ENCODE measurements at places on chromosomes 6 and 20.

- no peak for DNase-seq
Observed at GRCh38 chr6:30800871-30801270, 56.5 kb upstream of the IER3 start.

DNA sequence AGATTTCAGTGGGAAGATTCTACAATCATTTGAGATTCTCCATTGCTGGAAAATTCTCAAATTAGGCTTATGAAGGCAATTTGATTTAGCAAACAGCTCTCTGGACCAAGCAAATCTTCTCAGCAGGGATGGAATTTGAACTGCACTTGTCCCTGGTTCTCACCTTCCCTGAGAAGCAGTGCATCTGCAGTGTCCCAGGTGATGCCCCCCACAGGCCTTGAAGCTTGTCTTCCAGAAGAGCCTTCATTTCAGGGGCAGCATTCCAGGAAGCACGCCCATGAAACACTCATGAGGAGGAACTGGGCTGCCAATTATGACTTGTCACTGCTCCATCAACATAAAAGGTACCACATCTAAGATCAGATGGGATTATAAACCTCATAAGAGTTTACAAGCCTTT is 82.8 kb upstream of the HDAC2 start:
- DNase-seq, result no peak

GRCh38 chr20:38973645-38974044 is 11.5 kb downstream of the DHX35 start:
- DNase-seq, result no peak

GRCh38 chr6:110049696-110050439 is 71.8 kb downstream of the GPR6 start:
- DNase-seq, result no peak

DNA sequence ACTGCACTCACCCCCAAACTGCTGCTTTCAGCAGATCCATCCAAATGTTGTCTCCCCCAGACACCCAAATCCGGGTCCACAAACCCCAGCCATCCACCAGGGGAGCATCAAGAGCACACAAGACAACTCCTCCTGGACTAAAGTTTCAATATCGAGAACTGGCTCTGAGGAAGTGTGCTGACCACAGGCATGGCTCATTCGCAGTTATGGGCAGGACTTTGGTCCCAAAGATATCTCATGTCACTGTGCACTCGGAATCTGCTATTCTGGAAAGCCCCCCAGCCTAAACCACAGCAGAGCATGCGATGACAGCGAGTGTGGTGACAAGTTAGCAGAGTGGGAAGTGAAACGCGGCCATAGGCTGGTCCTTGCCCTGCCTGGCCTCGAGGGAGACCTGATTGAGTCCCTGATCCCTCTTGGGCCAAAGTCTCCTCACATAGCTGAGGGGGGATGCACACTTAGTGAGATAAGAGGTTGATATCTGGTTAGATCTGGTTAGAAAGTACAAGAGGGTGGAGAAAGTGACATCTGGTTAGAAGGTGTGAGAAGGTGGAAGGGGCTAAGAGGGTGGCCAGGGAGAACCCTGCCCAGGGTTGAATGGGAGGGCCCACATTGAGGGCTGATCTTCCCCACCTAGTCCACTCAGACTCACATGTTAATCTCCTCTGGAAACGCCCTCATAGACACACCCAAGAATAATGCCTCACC is 149.7 kb downstream of the MRPL14 start:
- DNase-seq, result peak; percentile 82

GRCh38 chr20:63166193-63167020 is 49.5 kb downstream of the YTHDF1 start:
- no peak for DNase-seq

- no peak for DNase-seq
Observed at GRCh38 chr20:37108676-37109075, 12.9 kb upstream of the RBL1 start.

GRCh38 chr6:62466607-62467006 is 180.6 kb upstream of the KHDRBS2 start:
- DNase-seq, result no peak

DNA sequence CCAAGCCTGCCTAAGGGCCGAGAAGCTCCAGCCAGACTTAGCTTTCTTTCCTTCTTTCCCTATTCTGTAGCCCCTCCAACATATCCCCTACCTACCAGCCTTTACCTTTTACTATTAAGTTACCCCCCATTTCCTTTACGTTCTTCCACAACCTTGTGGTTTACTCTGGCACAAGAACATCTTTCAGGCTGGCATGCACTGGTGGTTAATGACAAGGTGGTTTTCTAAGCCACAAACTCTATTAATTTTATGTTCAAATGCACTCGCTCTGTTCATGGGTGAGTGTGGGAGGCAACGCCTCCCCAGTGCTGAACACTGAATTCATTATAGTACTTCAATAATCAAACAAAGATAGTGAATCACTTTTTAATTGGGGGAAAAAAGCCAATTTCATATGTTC is 64.4 kb downstream of the TRERF1 start:
- no peak for DNase-seq

GRCh38 chr6:84872996-84873723 is 108.8 kb upstream of the TBX18 start:
- no peak for DNase-seq

- no peak for DNase-seq
Observed at GRCh38 chr20:50723672-50724071, 7.7 kb upstream of the PARD6B start.

GRCh38 chr6:119148825-119149525 is 70.5 kb upstream of the FAM184A start:
- no peak for DNase-seq

DNA sequence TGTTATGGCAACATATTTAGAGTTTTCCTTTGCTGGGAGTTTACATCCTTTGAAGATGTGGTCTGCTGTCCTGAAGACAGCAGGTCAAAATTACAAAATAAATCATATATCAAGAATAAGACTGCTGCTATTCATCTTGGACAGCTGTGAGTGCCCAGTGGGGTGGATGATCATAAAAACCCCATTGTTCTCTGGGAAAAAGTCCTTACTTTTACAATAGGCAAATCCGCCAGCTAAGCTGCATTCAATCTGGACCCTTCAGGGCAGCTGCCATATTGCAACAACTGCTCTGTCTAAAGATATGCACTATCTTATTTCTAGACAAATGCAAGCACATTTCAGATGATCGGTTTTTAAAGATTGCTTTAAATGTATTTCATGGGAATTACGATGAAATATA is 19.4 kb downstream of the CASS4 start:
- DNase-seq, result no peak

GRCh38 chr6:32609391-32609730 is 19.7 kb upstream of the HLA-DRB1 start:
- DNase-seq, result no peak

- DNase-seq, result no peak
Observed at GRCh38 chr20:34579191-34579978, 20.9 kb downstream of the MAP1LC3A start.

- no peak for DNase-seq
Observed at GRCh38 chr6:141610741-141611140, 522.0 kb upstream of the GJE1 start.

- DNase-seq, result no peak
Observed at GRCh38 chr20:896501-897025, 19.6 kb downstream of the ANGPT4 start.

DNA sequence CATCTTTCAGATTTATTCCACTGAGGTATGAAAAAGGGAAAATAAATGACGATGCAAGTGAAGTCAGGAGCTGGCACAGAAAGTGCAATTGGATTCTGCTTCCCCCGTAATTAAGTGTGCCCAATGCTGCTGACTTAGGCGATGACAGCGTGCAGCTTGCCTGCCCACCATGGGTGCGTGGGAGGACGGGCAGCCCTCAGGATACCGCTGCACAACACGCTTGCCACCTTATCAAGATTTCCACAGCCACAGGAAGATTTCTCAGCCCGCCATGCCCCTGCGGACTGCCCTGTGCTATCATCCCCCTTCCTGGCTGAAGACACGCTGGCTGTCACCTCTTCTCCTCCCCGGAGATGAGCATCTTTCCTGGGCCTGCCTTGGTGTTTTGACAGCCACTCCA is 103.3 kb upstream of the BACH2 start:
- DNase-seq, result no peak

DNA sequence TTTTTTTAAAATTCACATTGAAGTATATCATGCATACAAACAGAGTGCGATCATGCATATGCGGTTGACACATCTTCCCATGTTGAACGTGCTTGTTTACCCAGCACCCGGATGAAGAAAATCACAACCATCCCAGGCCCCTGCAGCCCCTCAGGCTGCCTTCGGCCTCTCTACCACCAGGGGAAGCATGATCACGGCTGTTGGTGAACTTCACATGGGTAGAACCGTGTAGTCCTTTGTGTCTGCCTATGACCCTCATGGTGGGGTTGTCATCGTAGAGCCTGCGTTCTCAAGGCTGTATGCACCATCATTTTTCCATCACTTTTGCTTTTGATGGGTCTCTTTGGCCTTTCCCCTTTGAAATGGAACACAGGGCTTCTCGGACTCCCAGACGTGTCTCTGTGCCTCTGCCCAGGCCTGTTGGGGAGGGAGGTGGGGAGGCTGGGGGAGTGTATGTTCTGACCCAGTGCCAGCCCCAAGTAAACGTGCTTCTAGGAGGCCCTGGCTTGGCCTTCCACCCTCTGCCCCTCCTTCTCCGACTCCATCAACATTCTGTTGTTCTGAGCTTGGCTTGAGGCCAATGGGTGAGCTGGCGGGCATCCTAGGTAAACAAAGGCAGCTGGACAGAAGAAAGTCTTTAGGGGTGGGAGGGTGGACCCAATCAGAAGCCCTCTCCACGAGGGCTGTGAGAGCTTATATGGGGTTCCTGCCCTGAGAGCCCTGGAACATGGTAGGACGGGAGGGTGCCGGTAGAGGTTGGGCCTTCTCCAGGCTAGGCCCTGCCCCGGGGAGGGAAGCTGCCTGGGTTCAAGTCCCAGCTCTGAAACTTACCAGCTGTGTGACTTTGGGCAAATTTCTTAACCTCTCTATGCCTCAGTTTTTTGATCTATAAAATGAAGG is 39.7 kb downstream of the TGM2 start:
- DNase-seq, result no peak

DNA sequence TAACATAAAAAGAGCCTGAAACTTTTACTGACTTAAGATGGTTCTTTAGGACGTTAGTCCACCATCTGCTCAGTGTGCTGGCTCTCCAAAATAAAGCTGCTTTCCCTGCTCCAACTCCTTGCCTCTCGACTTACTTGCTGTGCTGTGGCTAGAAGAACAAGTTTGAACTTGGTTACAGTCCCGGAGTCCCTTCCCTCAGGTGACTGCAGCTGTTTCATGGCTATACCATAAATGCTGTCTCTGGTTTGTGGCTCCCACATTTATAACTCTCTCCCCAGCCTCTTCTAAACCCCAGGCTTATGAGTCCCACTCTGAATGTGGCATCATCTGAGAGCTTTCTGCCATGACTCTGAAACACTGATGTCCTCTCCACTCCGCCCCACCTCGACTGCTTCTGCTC is 306.4 kb upstream of the PRND start:
- DNase-seq, result peak; percentile 37

GRCh38 chr6:53686355-53686940 is 20.9 kb upstream of the KLHL31 start:
- DNase-seq, result no peak

GRCh38 chr6:208364-208763 is 83.9 kb upstream of the DUSP22 start:
- peak; percentile 89 for DNase-seq

- DNase-seq, result no peak
Observed at GRCh38 chr6:168123165-168123911, 44.3 kb upstream of the FRMD1 start.

- DNase-seq, result no peak
Observed at GRCh38 chr6:56953597-56954402, 1.1 kb upstream of the BEND6 start.

DNA sequence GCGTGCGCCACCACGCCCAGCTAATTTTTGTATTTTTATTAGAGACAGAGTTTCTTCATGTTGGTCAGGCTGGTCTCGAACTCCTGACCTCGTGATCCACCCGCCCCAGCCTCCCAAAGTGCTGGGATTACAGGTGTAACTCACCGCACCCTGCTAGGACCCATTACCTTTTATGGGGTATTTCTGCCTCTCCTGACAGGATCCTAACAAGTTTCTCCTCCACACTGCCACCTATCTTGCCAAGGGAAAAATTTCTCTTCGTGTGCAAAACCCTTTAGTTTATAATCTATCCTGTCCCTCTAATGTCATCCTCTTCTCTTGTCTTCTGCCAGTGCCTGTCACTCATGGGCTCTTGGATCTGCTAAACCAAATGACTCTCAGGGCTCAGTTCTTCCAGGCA is 1.9 kb downstream of the STMND1 start:
- DNase-seq, result no peak

DNA sequence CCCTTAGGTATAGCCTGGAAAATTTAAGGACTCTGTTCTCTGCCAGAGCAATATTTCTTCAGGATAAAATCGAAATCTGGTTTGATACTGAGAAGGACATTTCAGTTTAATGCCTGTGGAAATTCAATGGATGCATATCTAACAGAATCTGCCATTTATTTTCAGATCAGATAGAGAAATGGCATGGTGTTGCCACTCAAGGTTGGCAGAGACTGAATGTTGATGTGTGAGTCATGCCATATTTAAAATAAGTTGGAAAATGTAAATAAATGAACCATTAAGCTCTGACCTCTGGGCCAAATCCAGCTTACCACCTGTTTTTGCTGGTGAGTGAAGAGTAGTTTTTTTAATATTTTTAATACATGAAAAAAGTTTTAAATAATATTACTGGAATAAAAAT is 594.6 kb downstream of the DOK5 start:
- no peak for DNase-seq

- peak; percentile 13 for DNase-seq
Observed at GRCh38 chr6:12483712-12484111, 193.6 kb downstream of the EDN1 start.

- DNase-seq, result no peak
Observed at GRCh38 chr6:34810936-34811632, 19.2 kb downstream of the BLTP3A start.

DNA sequence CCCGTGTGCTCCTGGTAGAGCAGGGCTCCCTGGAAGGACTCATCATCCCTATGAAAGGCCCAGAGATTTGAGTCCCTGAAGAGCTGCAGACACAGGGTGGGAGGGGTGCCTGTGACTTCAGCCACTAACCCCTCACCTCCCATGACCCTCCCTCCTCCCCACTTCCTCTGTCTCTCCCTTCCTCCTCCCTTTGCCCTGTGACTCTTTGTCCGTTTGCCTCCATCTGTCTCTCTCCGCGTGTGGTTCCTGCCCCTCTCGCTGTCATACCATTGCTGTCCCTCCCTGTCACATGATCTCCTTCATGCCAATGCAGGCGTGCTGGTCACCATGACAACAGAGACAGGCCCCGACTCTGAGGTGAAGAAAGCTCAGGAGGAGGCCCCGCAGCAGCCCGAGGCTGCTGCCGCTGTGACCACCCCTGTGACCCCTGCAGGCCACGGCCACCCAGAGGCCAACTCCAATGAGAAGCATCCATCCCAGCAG is 19.0 kb downstream of the EPB41L1 start:
- no peak for DNase-seq

GRCh38 chr6:133641104-133641503 is 247.8 kb upstream of the TCF21 start:
- no peak for DNase-seq

GRCh38 chr6:3541006-3541585 is 84.2 kb upstream of the SLC22A23 start:
- DNase-seq, result no peak

- no peak for DNase-seq
Observed at GRCh38 chr20:62309198-62309944, 6.6 kb downstream of the ADRM1 start.

GRCh38 chr6:116170358-116171057 is 44.6 kb upstream of the COL10A1 start:
- no peak for DNase-seq

GRCh38 chr6:108883172-108883571 is 35.0 kb downstream of the ARMC2 start:
- no peak for DNase-seq

All from inflammatory macrophage treated with lipopolysaccharide for 1 hour (primary cell).